IPS DF 19.7 (cell line): ENCODE measurements at places on chromosomes 16 and 17.

DNA sequence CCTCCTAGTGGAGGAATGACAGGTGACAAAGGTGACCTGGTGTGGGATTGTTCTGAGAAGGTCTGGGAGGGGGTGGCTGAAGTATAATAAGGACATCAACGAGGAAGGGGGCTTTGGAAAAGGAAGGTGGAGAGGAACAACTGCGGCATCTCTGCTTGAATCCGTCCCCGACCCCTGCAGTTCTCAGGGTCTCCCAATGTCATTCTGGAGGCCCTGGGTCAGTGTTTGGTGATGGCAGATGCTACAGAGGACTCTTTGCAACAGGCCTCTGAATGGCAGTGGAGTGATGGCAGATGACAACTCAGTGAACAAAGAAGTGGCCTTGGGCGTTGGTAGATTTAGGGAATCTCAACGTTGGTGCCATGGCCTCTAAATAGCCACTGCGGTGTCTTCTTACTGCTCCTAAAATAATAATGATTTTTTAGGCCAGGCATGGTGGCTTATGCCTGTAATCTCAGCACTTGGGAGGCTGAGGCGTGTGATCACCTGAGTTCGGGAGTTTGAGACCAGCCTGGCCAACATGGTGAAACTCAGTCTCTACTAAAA, 1.3 kb downstream of the ENGASE start:
- no peak for DNase-seq

GRCh38 chr17:3916825-3917224, 560 bp upstream of the P2RX1 start:
- DNase-seq = no peak

DNA sequence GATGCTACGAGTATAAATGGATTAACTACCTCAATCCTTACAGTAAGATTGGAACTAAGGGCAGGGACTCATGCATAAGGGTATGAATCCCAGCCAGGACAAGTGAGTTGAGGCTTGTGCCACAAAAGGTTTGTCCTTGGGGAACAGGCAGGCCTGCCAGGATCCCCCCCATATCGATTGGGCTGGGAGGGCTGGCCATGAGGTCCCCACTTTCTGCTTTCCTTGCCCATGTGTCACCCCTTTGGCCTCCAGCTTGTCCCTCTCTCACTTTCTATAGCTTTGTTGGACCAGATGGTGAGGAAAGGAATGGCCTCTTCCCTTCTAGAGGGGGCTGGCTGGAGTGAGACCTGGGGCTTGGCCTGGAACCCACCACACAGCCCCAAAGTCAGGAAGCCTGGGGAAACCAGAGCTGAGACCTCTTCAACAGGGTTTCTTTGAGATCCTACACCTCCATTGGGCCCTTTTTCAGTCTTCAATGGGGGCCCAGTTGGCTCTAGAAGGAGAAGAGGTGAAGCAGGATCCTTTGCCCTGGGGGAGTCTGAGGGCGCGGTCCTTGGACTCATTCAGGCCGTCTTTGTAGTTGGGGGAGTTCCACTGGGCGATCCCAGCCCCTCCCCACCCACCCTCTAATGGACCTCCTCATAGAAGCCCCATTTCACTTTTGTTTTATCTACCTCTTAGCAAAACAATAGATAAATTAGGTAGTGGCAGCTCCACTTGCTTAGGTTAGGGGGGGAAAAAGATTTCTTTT, 57.3 kb downstream of the IGF2BP1 start:
- DNase-seq = no peak

DNA sequence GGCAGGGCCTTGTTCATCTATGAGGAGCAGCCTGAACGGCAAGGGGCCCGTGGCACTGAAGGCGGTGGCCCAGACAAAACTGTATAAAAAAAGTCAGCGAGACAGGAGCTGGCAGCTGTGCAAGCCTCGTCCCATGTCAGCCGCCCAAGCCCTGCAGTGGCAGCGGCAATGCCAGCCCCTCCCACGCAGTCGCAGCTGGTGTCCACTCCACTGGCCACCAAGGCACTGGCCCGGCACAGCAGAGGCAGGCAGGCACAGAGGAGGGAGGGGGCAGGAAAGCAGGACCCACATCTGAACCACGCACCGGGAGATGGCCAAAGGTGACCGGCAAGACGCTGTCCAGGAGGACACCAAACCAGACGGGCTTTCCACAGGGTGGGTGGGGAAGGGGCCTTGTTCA, 15.9 kb upstream of the C16orf95 start:
- no peak for DNase-seq

DNA sequence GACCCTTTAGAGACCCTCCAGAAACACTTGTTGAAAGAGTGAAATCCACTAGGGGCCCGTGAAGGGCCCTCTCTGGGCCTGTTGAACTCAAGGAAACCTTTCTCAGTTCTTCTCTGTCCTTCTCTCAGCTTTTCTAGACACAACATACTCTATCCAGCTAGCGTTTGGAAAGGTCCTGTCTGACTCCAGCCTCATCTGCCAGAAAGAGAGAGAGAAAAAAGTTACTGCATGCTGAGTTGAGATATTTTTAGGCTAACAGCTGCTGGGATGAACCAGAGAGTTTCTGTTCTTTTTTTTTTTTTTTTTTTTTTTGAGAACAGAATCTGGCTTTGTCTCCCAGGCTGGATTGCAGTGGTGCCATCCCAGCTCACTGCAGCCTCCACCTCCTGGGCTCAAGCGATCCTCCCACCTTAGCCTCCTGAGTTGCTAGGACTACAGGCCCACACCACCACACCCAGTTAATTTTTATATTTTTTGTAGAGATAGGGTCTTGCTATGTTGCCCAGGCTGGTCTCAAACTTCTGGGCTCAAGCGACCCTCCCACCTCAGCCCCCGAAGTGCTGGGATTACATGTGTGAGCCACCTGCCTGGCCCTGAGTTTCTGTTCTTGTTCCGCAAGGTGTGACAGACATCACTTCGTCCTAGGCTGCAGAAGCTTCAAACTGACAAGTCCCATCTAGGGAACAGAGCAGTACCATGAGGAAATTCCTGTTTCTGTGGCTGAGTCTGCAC, 14.9 kb upstream of the TEX2 start:
- DNase-seq = no peak

DNA sequence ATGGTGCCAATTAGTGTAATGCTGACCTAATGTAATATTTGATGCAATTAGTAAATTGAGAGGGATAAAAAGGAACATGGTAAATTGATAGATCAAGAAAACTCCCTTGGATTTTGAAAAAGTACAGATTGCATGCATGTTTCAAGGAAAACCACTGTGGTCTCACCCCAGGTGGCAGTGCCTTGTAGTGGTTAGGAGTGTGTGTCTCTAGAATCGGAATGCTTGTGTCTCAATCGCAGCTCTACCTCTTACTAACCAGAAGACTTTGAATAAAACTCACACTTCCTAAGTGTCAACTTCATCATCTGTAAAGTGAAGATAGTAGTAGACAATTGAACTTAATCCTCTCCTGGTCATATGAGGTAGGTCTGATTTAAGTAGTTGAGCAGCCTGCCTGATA, 128.9 kb upstream of the GOT2 start:
- DNase-seq = no peak

DNA sequence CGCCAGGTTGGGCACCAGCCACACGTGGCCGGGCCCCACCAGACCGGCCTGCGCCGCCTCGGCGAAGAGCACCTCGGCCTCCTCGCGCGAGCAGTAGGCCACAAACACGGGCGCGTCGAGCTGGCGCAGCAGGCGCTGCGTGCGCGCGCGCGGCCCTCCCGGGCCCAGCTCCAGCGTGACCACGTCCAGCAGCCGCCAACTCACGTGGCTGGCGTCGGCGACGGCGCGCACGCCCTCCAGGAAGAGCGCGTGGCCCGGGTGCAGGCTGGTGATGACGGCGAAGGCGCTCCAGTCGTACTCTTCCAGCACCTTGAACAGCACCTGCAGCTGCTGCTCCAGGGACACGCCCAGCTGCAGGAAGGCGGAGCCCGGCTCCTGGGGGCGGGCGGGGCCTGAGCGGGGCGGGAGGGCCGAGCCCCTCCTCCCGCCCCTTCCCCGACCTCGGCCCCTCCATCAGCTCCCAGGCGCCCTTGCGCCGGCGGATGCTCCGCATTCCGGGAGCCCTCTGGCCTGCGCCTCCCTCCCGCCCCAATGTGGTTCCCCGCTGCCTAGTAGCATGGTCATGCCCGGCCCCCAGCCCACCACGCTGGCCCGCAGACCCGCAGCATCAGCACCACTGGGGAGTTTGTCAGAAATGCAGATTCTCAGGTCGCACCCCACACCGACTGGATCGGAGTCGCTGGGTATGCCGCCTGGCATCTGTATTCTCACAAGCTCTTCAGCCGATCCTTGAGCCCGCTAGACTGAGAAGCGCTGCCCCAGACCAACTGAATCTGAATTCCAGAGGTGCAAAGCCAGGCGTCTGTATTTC, 7.2 kb downstream of the GRIN2C start:
- peak; percentile 73 for DNase-seq

DNA sequence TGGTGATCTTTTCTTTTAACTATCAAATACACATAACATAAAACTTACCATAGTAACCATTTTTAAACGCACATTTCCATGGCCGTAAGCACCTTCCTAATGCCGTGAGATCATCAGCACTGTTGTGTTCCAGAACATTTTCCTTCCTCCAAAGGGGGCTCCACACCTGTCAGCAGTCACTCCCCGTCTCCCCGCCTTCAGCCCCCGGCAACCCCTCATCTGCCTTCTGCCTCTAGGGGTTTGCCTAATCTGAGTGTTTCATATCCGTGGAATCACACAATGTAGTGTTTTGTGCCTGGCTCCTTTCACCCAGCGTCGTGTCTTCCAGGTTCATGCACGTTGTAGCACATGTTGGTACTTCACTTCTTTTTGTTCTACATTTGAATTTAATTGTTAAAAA, 350.1 kb upstream of the TNRC6C start:
- DNase-seq = no peak

DNA sequence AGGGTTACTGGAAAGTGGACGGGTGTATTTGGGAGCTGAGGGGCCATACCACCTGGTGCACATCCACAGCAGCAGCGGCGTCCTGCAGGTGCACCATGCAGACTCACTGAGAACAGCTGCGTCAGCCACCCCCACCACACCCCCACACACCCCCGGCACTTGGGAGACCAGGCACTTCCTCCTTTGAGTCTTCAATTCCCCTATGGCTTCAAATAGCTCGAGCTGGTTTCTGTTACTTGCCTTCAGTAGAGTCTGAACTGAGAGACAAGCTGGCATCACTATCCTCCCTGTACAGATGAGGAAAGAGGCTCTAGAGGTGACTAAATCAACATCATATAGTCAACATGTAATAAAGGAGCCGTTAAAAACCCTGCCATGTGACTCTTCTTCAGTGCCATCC, 15.4 kb downstream of the CUEDC1 start:
- no peak for DNase-seq

GRCh38 chr16:77856438-77857160, 68.2 kb downstream of the VAT1L start:
- peak; percentile 45 for DNase-seq

DNA sequence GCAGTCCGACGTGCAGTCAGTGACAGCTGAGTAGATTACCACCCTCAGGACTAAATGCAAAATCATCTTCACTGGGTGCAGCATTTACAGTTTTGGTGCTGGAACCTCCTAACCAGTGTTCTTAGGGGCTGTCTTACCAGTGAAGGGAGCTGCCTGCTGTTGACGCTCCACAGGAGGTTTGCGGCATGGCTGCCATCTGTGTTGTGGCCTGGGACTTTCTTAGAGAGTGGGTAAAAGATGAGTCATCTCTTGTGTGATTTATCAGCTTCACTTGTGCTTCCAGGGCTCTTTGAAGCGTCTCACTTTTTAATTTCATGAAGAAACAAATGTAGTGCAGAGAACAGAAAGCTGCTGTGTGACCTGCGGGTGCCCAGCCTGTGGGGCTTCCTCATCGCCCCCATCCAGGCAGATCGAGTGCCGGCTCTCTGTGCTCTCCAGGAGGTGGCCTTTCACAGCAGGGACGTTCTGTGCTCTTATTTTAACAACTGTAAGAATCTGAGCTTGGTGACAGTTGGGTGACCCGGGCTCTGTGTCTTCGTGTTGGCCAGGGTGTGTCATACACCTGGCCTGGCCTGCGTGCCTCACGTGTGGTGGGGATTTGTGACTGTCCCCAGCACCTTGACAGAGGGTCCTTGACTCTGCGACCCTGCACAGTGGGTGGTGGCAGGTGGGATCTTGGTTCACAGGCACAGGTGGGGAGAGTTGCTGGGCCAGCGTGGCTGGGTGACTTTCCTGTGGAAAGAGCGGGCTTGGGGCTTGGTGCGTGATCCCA, 24.3 kb upstream of the ZNF750 start:
- DNase-seq = no peak

- DNase-seq = no peak
Measured at GRCh38 chr17:43545383-43545632, 832 bp downstream of the ETV4 start.

GRCh38 chr16:66515596-66516508, 34.1 kb downstream of the TK2 start:
- DNase-seq = no peak

DNA sequence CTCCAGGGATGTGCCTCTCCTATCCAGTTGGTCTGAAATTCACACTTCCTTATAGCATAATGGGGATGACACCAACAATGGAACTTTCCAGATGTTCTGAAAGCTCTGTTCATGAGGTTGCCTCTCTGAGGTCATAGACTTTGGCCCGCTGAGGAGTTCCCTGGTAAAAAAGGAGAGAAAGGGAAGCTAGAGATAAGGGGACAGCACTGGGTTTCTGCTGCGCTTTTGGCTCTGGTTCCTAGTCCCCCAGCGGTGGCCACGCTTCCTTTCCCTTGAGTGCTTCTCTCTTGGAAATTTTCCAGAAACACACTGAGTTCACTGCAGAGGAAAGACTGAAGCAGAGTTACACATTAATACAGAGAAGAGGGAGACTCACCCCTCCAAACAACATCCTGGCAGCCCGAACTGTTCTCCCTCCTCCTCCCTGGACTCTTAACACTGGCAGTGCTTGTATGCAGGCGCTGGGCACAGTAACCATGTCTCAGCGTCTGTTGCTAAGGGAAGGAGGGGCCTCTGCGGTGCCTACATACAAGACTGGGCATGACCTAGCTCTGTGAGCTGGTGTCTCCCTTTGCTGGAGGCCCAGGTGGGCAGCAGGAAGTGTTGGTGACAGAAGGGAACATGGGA, at the start of gene DNAH3:
Gene DNAH3, minus strand, starts transcription at position 472 of the 627 bp plus-strand sequence. CDS start 527 bp downstream, outside the sequence.
- no peak for DNase-seq

GRCh38 chr17:8324923-8325322, 14.7 kb upstream of the ODF4 start:
- no peak for DNase-seq

GRCh38 chr17:68035131-68035522, 408 bp upstream of the KPNA2 start:
- no peak for DNase-seq

DNA sequence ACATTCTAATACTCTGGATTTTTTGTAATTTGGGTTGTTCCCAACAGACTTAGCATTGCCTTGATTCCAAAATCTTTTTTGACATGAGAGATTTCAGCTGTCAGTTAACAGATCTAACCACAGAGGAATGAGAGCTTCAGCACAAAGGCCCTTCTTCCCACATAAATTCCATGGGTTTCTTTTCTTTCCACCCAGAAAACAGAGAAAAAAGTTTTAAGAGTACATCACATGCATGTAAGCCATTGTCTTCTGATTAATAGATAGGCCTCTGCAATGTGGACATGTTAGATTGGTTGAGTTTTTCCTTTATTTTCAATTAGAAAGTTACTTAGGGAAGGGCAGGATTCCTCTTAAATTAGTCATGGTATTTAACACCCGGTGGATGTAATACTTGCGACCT, 939 bp downstream of the MYH8 start:
- no peak for DNase-seq
